ENCODE measurements at places on chromosomes 2 and 18.

- no peak for DNase-seq
Measured at GRCh38 chr2:43333101-43333655, 106.8 kb upstream of the ZFP36L2 start.

DNA sequence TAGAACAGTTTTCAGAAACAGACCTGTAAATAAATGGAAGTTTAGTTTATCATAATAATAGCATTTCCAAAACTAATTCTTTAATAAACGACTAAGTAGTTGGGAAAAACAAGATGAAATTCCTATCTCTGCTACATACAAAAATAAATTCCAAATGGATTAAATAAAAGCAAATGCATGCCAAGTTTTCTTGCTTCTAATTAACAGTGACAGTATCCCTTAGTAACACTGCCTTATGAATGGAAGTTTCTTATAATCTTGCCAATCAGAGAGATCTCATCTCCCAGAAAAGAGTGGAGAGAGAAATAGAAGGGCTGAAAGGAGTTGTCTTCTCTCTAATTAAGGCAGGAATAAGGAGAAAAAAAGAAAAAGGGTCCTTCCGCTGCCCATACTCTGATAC lies 133.9 kb downstream of the GFPT1 start:
- no peak for DNase-seq

GRCh38 chr2:51516667-51517066 lies 484.7 kb upstream of the NRXN1 start:
- DNase-seq = no peak

DNA sequence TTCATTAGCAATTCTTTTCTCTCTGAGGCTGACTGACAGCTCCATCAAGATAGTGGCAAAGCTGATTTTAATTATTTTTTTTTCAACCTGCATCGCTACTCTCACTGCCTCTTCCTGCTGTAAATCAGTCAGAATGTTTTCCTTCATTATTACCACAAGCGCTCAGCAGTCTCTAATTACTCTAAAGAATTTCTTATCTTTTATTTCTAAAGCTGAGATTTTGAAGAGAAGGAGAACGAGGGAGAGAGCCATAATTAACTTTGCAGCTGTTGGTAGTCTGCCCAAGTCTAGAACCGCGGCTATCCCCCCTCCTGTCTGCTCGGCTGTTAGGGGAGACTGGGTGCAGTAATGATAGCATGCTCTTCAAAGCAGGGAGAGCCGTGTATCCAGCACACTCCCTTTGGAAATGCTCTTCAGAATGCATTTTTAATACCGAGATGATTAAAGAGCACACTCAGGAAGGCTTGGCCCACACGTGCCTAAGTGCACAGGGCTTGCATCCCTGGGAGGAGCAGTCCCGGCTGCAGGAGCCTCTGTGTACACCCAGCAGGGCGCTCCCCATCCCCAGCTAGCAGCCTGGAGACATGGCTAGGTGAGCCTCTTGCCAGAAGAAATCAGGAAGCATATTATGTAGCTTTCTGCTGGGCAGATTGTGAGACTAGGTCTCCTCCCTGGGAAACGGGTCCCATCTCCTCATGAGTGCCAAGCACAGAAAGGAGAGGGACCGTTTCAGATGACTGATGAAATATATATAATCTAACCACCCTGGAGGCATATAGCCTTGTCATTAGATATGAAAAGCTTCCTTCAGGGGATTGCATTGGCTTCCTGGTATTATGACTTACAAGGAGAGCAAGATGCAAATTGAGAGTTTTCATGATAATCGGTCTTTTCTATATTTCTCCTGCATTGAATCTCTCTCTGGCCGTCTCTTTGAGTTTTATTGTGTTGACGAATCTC lies 555.2 kb downstream of the CMPK2 start:
- DNase-seq = no peak

- no peak for DNase-seq
Measured at GRCh38 chr2:204359076-204359475, 186.2 kb upstream of the PARD3B start.

- DNase-seq = no peak
Measured at GRCh38 chr2:214529021-214529420, 118.2 kb downstream of the VWC2L start.

GRCh38 chr2:206256706-206257205 lies 17.7 kb upstream of the ZDBF2 start:
- DNase-seq = no peak

DNA sequence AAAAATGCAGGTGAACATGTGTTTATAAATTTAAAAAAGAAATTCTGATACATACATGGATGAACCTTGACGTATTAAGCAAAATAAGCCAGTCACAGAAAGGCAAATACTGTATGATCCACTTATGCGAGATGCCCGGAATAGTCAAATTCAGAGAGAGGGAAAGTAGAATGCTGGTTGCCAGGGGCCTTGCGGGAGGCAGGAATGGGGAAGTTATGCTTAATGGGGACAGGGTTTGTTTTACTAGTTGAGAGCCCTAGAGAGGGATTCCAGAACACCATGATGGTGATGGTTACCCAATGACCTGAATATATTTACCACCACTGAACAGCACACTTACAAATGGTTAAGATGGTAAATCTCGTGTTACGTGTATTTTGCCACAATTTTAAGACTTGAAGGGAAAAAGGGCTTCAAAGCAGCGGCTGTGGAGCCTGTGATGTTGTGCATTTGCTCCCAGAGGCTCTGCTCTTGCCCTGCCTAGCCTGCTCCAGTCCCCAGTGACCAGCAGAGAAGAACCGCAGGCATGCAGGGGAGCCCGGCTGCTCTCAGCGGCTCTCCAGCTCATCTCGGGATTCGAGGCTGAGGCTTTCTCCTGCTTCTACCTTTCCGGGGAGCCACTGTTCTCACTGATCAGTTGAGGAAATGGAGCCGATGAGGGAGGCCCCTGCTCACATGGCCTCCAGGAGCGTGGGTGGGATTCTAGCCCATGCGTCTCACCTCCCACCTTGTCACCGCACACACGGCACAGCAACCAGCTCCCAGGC lies 51.7 kb upstream of the TFCP2L1 start:
- no peak for DNase-seq

GRCh38 chr2:112644155-112644932 lies 1.4 kb upstream of the SLC20A1 start:
- DNase-seq = no peak

DNA sequence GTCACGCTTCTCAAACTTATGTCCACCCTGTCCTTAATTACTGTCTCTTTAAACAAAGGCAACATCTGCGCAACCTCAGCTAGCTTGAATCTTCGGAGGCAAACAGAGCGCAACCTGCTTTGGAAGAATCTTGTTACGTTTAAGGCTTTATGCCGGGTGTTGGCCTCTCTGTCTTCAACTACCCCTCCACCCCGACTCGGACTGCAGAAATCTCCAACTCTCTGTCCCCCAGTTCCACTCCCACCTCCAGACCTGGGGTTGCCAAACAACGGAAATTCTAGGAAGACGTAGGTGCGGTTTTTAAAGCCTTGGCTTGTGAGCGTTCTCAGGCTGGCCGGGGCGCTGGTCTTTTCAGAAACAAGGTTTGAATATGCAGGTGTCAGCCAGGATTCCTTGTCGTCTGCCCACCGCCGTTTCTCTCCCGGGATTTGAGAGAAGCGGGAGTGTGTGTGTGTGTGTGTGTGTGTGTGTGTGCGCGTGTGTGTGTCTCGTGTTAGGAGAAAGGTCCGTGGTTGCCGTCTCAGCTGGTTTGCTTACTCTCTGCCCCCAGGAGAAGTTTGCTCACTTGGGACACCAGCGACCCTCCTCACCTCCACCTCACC lies 1.1 kb upstream of the ONECUT2 start:
- peak; percentile 22 for DNase-seq

- no peak for DNase-seq
Measured at GRCh38 chr2:148812306-148812705, 62.7 kb upstream of the KIF5C start.

DNA sequence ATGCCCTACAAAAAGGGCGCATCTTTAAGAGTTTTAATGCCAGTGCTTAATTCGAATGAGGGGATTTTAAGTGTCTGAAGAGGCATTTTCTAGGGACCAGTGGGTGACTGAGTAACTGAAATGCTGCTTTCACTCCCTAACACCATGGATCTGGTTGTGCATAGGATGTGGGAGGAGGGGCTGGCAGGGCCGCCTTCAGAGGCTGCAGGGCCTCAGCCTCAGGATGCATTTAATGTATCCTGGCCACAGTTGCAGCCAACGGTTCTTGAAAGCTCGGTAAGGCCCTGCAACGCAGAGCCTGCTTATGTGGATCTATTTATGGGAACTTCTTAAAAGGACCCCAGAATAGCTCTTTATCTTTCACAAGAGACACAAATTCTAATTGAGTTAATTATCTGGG lies 25.8 kb upstream of the IL18RAP start:
- no peak for DNase-seq

- DNase-seq = no peak
Measured at GRCh38 chr2:66264354-66264753, 170.6 kb upstream of the MEIS1 start.

GRCh38 chr18:34632321-34632720 lies 77.8 kb upstream of the DTNA start:
- no peak for DNase-seq

GRCh38 chr2:72605836-72606442 lies 219.9 kb downstream of the EXOC6B start:
- no peak for DNase-seq

GRCh38 chr2:175414191-175414881 lies 232.8 kb upstream of the ATP5MC3 start:
- no peak for DNase-seq

- no peak for DNase-seq
Measured at GRCh38 chr2:226207671-226208070, 591.9 kb downstream of the IRS1 start.

DNA sequence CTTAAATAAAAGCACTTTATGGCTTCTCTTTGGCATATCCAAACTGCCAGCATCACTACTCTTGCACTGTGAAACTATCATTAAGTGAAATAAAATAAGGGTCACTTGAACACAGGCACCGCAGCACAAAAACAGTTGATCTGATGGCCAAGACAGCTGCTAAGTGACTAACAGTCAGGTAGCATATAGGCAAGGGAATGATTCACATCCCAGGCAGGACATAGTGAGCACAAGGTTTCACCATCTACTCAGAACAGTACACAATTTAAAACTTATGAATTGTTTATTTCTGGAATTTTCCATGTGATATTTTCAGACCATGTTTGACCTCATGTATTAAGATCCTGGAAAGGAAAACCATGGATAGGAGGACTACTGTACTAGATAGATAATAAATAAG lies 214.2 kb downstream of the MREG start:
- DNase-seq = no peak

DNA sequence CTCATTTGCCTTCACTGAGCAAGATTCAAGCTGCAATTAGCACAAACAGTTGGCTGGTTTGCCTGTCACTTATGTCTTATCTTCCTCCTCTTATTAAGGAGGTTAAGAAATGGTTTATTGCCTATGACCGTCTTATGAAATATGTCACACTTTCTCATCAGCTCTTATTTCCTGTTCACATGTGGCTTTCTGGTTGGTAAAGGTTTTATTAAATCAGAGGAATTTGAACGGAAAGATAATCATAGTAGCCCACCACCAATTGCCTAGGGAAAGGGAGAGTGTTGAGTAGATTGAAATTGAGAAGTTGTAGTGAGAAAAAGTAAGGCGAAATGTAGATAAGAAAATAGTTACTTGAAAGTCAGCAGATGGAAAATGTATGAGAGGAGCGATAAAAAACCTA lies 4.2 kb upstream of the IL1R1 start:
- DNase-seq = no peak

DNA sequence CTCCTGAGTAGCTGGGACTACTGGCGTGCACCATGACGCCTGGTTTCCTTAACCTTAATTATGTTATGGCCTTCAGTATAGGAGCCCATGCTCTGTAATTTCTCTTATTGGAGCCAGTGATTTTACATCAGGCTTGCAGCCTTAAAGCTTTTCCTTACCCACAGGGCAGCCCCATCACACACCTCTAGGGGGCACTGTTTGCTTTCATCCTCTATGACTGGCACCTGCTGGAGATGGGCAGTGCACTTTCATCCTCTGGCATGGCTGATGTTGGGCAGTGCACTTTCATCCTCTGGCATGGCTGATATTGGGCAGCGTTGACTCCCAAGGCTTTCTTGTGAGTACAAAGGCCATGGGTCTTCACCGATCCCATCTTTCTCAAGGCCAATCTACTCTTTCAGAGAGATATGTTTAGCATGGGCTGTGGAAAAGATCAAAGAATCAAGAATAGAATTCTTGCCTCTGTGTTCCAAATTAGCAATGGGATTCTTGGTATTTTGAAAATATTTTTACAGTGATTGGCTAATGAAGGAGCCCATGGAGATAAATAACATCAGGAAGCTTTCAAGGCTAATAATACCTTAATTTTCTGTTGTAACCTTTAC lies 80.7 kb upstream of the MEX3C start:
- DNase-seq = peak; percentile 60

DNA sequence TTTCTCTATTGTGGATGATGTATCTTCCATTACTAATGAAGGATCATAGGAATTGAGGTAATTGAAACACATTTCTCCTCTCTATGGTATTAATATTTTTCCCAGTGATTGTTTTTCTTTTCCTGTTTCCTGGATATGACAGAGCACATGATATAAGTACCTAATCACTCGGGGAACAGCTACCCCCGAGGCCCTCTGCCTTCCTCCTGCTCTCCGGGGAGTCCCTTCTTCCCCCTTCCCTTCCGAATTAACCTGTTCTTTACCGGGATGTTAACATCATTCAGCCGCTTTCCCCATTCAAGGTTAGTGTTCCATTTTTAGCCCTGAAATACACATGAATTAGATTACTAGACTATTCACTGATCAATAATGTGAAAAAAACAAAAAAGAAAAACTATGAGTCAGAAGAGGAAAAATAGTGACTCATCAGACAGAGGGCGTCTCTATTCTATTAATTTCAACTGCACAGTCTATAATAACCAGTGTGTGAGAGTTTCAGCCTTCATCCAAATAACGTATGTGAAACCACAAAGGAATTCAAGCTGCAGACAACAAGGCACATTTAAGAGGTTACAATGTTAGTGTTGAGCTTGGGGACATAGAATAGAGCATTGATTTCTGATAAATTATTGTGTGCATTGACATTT lies 450.8 kb downstream of the DLGAP1 start:
- DNase-seq = no peak

DNA sequence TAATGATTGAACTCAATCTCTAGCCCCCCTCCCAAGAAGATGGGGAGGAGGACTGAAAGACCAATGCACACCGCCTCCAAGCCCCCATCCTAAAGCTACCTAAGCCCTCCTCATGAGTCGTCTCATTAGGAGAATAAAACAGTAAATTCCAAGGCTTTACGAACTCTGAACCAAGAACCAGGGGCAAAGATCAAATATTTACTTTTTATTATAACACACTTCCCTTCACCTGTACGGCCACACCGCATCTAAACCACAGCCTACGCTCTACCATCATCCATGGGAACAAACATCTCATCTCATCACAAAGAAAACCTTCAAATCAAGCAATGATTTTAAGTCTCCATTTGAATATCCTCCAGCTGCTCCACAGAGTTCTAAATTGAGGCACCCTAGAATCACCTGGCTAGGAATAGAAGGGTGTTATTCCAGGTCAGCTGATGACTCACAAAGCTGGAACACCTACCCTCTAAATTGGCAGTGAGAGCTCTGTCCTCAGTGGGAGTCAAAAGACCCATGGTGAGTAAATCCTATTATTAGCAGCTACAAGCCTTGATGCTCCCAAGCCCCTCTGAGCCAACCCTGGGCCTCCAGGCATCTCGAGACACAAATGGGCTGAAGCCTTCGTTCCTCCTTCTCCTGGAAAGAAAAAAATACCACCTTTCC lies 45.6 kb upstream of the BZW1 start:
- no peak for DNase-seq
